ENCODE measurements at places on chromosomes 5 and 9.

- no peak for DNase-seq
Measured at GRCh38 chr5:156405988-156406387, 79.0 kb downstream of the SGCD start.

DNA sequence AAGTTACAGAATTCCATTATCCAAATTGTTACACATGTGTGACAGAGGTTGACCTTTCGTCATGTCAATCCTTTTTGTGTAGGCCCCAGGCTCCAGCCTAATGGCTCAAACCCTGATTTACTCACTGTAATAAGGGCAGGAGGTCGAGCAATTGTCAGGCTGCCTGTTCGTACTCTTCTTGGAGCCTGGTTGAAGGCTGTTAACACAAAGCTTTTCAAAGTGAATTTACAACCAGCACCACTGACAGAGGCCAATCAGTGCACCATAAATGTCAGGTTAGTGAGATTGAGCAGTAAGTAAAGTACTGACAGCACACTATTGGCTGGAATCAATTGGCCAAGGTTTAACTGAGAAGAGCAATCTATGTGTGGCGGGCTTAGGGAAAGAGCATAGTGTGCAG is 16.8 kb downstream of the PRDM6 start:
- no peak for DNase-seq

DNA sequence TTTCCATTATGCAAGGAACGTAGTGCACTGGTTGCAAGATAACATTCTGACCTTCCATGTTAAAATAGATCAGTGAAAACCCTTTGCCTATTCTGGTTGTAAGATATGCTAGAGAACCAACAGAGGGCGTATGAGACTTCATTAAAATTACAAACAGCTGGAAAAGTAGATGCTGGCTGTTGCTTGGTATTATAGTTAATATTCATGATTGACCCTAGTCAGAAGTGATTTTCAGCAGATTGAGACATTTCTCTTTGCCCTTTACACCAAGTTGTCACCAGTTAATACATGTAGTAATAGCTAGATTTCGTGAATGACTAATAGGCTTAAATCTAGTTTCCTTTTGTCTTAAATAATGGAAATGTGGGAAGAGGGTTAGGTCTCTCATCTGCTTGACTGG is 13.8 kb upstream of the FGF18 start:
- DNase-seq, result no peak

DNA sequence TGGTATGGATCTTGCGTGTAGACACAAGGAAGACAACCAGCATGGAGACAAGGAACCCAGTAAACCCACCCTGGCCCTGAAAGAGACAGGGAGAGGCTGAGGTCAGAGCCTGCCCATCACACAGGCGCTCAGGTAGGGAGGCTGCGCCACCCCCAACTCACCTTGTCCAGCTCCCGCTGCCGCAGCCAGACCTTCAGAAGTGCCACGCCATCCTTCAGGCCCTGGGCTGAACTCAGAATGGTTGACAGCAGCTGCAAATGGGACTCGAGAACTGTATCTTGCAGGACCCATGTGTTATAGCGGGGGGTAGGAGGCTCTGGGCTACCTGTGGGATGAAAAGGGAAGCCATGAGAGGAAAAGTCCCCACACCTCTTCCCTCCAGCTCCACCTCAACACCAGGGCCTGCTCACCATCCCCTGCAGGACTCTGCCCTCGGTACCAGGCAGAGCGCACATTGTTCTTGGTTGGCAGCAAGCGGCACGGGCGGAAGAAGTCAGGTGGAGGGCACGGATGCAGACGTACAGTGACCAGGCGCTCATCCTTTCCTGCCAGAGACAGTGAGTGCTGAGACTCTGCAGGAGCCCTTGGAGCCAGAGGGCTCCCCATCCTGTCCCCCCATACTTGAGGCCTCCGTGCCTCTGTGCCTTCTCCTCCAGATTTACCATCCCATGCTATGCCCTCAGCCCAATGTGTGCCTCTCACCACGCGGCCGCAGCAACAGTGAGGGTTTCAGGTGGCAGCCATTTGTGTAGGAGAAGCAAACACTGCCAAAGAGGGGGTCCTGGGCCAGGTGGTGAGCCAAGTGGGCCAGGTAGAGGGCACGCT is 4.7 kb downstream of the NOL6 start:
- no peak for DNase-seq

DNA sequence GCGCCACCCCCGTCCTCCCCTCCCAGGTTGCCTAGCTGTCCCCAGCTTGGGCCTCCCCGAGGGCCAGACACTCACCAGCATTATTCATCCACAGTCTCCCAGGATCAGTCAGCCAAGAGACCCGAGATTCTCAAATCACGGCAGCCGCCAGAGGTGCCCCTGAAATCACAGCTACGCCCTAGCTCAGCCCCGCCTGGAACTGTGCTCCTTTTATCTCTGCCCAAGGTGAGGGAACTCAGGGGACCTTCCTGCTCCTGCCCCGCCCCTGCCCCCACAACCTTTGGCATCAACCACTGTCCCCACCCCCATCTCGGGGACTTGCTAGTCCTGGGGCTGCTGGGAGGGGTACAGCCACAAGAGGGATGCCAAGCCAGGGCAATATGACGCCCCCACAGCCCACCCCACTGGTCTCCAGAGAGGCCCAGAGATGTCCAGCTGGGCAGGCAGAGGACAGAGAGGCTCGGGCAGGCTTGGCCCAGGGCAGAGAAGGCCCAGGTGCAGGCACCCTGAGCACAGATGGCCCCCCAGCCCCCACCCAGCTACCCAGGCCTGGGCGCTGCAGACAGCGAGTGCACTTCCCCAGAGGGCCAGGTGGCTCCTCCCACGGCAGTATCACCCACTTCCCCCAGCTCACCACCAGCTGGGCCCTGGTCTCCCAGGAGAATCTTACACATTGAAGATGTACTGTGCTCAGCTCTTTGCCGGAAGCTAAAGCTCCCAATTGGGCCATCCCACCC is at the start of gene FUT7:
TSS of gene FUT7 (minus strand) at position 185 of the 737 bp plus-strand sequence. CDS start at position 88, 97 bp downstream.
- no peak for DNase-seq

DNA sequence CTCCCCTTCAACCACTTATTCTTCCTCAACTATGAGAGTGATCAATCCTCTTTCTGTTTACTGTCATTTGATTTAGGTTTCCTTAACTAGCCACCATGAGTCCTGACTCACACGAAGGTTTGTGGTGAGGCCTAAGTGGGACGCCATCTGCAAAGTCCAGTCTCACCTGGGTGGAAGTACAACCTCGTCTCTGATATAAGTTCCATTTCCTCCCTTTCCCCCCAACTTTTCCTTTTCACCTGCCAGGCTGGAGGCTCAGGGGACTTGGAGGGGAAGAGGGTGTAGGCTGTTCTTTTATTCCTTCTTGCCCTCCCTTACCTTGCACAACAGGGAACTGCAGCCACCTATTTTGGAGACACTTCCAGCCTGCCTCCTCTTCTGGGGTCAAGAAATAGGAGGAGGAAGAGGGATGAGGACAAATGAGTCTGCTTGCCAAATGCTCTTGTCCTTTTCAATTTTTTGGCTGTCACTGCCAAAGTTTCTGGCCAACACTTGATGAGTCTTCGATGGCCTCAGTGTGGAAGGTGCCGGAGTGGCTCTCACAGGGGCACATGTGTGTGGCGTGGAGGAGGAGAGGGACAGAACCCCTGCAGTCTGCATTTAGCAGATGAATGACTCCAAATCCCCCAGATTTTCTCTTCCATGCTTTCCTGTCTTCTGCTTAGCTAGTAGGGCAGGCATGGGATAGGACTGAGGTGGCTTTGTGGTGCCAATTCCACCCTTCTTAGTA is 249.6 kb downstream of the NSG2 start:
- no peak for DNase-seq

DNA sequence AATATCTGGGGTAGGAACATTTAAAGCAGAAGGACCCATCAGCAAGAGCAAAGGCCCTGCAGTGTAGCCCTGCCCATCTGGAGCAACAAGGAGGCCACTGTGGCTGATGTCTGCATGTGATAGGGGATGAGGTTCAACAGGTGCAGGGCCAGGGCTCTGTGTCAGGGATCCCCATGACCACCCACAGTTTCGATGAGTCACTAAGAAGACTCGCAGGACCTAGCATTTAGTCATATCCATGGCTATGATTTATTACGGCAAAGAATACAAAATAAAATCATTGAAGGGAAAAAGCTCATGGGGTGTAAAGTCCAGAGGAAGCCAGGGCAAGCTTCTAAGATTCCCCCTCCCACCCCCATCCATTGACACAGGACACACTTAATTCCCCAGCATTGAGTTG is 188.6 kb downstream of the ADGRV1 start:
- no peak for DNase-seq

DNA sequence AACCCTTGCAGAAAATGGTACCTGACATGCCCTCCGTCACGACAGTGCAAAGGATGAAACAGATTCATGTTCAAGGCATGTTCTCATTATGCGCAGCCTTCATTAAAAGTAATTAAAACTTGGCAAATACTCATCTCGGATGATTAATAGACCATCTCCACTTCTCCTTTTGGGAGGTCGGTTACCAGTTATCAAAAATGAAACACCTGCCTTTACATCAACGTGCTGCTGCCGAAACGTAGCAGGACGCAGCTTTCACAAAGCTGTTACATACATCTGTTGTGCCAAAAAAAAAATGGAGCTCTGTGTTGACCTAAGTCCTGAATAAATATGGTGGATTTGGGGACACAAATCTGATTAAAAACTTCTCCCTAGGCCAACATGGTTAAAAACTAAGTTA is 75.7 kb downstream of the PTCH1 start:
- DNase-seq, result no peak

DNA sequence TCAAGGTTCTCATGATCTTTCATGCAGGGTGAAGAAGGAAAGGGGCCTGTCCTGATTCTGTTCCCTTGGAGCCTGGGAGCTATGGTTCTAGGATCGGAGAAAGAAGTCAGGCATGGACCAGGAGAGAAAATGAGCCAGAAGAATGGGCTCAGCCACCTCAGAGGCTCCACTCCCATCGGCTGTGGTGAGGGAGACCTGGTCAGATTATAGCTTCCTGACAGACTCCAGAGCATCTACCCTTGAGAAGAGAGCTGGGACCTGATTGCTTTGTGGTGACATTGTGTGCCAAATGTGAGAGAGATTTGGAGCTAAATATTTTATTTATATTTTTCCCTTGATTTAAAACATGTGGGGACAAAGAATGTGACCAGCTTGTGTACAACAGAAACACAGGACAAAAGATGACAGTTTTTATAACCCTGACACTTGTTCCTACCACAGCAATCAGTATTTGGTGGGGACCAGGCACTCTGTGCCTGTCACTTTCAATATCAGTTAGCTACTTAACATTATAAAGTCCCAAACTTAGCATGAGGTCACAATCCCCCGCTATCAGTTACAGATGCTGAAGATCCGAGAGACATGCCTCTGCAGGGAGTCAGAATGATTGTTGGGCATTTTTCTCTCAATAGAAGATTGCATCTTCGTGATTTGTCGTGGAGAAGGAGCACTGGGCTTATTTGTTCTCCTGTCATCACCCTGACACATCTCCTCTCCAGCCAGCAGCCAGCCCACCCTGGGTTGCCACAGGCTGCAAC is 228.3 kb upstream of the ADAMTS16 start:
- DNase-seq, result no peak

DNA sequence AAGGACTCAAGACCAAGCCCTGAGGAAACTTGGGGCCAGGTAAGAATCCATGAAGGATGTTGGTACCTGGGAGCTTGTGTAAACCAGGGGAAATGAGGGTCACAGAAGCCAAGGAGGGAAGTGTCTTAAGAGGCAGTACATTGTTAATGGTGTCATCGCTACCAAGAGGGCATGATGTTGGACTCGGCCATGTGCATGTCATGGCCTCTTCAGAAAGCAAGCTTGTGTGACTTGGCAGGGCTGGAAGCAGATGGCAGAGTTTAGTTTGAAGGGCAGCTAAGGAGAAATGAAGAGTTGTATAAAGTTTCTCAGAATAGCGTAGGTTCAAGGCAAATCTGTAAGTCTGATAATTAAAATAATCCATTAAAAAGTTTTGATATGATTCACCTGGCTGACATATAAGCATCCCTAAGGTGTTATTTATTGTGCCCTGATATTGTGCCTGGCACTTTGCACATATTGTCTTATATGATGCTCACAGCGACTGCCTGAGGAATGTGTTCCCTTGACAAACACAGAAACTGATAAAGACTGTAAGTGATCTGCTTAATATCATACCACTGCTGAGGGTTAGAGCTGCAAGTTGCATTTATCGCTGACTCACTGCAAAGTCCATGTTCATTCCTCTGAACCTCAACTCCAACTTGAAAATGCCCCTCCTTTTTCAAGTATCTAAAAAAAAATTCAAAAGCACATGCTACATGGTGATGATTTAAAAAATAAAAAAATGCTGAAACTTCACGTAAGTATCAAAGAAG is 81.3 kb upstream of the PTPN3 start:
- no peak for DNase-seq
